ENCODE measurements at places on chromosomes 13 and 19.

- DNase-seq, result no peak
These were observed 9.0 kb downstream of the PTH2 start for GRCh38 chr19:49414256-49414655.

DNA sequence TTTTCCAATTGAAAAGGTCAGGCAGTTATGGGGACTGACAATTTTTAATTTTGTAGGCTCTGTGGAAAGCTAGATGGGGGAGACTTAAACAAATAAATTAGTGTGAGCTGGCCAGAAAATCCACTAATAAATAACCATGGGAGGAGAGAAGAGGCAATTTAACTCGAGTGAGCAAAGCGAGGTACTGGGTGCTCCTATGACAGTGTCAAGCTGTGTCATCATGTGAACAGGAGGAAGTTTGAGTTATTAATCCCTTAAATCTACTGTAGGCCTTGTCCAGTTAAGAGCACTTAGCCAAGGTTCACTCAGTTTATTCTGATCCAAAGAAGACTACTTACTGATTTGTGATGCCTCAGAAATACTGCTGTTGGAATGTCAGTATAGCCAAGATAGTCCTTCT lies 122.8 kb downstream of the OXGR1 start:
- DNase-seq, result no peak

DNA sequence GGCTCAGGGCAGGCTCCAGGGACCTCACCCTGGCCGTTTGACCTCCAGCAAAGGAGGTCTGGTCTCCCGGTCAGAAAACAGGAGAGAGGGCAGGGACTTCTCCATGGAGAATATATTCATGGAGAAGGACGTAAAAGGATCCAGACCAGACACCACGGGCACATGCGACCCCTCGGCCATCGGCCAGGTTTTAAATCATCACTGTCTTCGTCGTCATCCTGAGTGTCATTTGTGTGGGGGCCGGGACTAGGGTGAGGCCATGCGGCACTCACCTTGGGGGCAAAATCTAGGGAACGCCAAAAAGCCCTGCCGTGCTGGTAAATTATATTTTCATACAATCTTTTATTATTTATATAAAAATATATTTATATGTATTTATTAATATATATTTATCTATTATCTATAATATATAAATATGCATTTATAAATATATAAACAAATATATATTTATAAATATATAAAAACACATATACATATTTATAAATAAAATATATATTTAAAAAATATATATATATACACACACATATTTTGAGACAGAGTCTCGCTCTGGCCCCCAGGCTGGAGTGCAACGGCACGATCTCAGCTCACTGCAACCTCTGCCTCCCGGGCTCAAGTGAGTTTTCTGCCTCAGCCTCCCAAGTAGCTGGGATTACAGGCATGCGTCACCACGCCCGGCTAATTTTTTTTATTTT lies 75.4 kb downstream of the GADD45B start:
- DNase-seq, result no peak

DNA sequence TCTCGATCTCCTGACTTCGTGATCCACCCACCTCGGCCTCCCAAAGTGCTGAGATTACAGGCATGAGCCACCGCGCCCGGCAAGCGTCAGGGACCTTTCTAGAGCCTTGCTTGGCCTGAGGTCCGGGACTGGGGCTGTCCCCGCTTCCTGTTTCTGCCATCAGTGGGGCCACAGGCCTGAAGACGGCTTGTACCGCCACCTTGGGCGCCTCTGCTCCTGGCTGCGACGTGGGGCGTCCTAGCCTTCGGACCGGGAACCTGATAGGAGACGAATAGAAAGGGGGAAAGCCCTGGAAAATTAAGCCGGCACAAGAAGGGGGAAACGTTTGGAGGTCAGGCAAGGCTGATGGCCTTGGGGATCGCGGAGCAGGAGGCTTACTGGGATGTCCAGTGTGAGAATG lies 35.1 kb downstream of the RNF6 start:
- no peak for DNase-seq

GRCh38 chr13:48194379-48194754 lies 38.6 kb upstream of the ITM2B start:
- DNase-seq, result no peak

- no peak for DNase-seq
These were observed 27.7 kb downstream of the TMTC4 start for GRCh38 chr13:100646871-100647270.

GRCh38 chr19:29381353-29382203 lies 144.2 kb upstream of the VSTM2B start:
- DNase-seq, result no peak

GRCh38 chr13:110157718-110158117 lies 149.2 kb downstream of the COL4A1 start:
- no peak for DNase-seq

DNA sequence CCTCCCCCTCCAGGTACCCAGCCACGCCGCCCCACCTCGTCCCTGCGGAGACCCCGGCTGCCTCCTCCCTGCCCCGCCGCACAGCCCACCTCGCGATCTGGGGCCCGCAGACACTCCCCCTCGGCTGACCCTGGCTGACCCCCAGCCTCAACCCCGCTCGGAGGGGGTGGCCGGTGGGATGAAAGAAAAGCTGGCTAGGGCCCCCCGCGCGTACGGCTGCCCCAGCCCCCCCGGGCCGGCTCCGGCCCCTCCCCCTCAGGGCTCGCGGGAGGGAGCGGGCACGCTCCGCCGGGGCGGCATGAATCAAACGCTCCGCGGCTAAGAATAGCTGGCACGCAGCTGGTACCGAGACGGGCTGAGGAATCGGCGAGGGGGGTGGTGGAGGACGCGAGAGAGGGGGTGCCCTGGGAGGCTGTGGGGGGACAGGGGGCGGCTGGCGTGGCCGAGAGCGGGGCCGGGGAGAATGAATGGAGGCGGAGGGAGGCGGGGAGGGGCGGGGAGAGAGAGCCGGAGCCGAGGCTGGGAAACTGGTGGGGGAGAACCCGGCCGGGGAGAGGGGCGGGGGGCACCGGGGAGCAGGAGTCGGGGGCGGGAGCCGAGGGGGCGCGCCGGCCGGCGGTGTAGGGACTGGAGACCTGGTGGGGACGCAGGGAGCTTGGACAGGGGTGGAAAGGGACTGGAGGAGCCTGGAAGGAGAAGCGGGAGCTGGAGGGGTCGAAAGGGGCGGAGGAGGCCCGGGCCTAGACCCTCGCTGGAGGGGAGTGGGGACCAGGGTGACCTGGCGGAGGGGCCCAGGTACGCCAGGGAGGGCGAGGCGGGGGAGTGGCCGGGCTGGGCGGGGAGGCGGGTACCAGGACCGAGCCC lies 1.1 kb downstream of the SHANK1 start:
- DNase-seq, result no peak

- DNase-seq, result no peak
These were observed 400.2 kb downstream of the KCNRG start for GRCh38 chr13:50415428-50415827.

DNA sequence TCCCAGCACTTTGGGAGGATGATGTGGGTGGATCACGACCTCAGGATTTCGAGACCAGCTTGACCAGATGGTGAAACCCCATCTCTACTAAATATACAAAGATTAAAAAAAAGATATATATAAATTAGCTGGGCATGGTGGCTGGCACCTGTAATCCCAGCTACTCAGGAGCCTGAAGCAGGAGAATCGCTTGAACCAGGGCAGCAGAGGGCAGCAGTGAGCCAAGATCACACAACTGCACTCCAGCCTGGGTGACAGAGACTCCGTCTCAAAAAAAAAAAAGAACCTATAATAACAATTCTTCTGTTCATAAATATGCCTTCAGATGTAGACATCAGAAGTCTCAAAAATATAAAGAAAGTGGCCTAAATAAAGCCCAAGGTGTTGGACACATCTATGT lies 7.6 kb downstream of the ZNF737 start:
- no peak for DNase-seq

- DNase-seq, result no peak
These were observed 4.3 kb downstream of the HRC start for GRCh38 chr19:49150944-49151243.

DNA sequence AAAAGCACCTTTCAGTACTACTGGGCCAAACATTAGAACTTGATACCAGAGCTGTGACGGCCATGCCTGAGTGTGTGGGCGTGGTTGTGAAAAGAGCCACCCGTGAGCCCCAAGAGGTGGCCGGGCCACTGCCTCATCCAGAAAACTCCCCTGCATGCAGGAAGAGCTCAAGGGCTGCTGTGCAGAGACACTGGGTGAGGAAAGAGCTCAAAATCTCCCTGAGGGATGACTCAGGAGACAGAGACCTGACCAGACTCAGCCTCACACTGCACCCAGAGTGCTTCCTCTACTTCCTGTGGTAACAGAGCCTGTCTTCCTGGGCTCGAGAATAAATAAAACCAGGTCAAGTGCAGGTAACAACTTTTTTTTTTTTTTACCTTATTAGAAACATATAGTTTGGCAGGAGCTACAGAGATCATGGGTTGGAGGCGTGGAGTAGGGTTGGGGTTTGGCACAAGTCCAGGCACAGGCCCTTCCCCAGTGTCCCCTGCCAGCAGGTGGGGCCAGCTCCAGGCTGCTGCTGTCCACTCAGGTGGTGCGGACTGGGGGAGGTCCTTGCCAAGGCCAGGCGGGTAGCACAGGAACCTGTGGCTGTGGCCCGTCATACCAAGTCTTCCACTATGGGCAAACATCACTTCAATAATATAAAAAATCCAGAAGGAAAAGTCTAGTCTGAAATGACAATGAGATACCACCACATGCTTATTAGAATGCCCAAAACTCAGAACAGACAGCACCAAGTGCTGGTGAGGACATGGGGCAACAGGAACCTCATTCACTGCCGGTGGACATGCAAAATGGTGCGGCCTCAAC lies 25.5 kb downstream of the ELL start:
- no peak for DNase-seq

GRCh38 chr13:112700291-112701060 lies 10.6 kb downstream of the ATP11A start:
- no peak for DNase-seq

DNA sequence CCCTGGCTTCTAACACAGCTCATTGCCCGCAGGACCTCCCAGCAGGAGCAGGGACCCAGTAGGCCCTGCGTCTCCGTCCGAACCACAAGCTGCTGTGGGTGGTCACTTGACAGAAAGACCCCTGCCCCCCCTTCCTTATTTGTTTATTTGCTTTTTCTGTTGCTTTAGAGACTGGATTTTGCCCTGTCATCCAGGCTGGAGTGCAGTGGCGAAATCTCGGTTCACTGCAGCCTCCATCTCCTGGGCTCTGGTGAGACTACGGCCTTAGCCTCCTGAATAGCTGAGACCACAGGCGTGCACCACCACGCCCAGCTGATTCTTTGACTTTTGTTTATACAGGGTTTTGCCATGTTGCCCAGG lies 7.6 kb upstream of the PTBP1 start:
- no peak for DNase-seq

DNA sequence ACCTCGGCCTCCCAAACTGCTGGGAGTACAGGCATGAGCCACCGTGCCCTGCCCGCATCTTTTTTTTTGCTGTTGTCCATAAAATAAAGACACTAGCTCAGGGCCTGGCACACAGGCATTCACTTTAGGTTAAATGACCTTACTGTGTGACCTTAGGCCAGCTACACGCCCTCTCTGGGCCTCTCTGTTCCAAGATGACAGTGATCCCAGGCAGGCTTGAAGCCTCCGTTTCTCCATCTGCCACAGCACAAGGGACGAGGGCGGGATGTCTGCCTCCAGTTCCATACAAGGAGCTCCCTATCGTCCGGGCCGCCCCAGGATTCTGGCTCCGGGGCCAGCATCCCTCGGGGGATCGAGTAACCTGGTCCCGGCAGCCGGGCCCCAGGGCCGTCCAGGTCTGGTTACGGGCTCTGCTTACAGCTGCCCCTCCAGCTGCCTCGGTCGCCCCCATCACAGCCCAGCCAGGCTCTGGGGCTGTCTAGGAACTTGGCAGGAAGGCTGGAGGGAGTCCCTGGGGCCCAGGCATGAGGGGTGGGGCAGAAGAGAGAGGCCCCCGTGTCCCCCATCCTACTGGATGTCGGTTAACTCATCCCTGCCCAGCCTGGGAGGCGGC lies 11.9 kb upstream of the SEMA6B start:
- DNase-seq, result no peak

GRCh38 chr13:113630804-113631203 lies 27.2 kb downstream of the ATP4B start:
- no peak for DNase-seq

DNA sequence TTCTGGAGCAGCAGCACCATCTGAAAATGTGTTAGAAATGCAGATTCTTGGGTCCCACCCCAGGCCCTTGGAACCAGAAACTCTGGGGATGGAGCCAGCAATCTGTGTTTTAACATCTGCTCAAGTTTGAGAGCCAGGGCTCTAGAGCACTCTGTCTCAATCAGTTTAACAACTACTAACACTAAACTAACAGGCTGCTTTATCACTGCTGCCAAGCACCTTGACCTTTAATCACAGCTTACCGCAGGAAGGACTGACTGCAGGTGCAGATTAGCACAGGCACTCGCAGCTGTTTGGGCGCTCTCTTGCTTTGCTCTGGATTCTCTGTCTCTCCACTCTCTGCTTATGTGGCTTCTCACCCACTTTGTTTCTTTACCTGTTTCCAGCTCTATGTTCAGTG lies 163.5 kb downstream of the MTUS2 start:
- no peak for DNase-seq

GRCh38 chr13:84946192-84946591 lies 853.0 kb downstream of the SLITRK6 start:
- DNase-seq, result no peak

- DNase-seq, result no peak
These were observed 196.8 kb downstream of the KLF12 start for GRCh38 chr13:73937441-73937840.

DNA sequence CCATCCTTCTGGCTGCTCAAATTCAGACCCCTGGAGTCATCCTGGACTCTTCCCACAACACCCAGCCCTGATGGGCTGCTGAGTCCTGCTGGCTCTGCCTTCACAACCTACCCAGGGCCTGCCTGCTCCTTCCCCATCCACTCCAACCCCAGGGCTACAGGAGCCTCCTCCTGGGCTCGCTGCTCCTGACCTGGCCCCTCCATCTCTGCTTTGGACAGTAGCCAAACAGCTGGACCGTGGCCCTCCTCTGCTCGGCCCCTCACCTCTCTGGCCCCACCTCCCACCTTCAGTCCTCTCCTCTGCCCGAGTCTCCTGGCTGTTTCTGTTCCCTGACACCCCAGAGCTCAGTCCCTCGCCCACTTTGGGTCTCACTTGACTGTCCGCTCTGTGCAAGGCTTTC lies 66.7 kb downstream of the CEBPG start:
- no peak for DNase-seq

DNA sequence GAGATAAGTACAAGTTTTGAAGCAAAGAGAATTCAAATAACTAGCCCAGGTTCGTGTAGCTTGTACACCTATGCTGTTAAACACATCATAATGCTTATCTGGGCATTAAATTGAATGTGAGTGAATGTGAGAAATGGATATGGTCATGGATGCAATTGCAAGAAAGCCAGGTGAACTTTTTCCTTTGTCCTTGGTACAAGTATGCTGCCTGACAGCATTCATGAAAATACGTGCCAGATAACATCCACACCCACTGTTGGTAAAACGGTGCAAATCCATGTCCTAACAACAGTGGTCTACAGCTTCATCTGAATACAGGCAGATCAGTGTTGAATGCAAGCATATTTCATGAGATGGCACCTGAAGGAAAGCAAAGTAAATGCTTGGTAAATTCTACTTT lies 122.2 kb downstream of the STOML3 start:
- DNase-seq, result no peak
